Activated CD4-positive, alpha-beta T cell treated with anti-CD3 and anti-CD28 coated beads, Interleukin-2, amount 50 U/mL, for 1 hour (primary cell): ENCODE measurements at places on chromosomes 7 and 10.

- DNase-seq = no peak
Observed at GRCh38 chr7:139673762-139674161, 104.0 kb downstream of the HIPK2 start.

DNA sequence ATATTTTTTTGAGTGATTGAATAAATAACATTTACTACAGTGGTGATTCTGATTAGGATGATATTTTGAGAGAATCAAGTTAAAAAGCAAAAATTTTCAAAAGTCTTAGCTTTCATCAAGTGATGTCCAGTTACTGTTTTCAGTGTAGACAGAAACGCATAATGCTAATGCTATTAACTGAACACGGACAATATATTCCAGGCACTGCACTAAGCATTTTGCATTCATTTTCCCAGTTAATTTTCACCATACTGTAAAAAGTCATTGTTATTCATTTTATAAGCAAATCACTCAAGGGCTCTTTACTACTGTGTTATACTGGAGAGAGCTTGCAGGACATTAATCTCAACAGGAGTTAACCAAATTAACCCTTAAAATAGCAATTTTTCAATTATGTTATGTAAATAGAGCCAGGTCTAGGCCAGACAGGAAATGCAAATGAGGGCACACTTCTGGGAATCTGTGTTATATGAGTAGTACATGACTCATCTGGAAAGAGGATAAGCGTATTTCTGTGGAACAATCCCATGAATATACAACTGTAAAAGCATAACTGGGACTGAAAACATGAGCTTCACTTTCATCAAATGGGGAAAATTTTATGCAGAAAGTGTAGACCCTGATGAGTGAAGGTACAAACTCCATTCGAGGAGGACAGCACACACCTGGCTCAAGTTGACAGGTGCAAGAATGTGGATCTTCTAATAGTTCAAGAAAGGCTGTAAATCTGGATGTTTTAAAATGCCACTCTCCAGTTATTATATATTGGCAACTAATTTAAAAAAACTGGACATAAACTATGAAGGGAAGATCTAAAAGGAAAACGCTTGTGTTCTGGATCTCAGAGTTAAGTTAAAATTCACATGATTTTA, 75.4 kb downstream of the ANK3 start:
- DNase-seq = no peak

DNA sequence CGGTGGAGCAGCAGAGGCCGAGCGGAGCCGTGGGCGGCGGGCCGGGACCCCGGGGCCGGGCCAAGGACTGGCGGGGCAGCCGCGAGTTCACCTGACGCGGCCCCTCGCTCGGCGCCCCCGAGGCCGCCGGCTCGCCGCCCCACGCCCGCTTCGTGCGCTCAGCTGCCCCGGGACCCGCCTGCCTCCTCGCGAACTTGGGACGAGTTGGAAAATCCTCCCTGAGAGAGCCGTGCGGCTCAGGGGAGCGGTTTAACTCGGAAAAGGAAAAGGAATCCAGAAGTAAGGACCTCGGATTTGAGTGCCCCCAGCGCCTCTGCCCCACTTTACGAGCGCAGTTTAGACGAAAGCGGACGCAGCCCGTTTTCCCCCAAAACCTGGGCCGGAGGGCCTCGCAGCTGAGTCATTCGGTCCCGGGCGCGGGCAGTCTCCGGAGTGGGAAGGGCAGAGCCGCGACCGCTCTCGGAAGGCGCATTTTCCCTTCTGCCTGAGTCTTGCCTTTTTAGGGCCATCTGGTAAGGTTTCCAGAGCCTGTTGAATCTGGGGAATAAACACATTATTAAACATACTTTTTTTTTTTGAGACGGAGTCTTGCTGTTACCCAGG, 744 bp downstream of the CREM start:
- DNase-seq = peak; percentile 62

DNA sequence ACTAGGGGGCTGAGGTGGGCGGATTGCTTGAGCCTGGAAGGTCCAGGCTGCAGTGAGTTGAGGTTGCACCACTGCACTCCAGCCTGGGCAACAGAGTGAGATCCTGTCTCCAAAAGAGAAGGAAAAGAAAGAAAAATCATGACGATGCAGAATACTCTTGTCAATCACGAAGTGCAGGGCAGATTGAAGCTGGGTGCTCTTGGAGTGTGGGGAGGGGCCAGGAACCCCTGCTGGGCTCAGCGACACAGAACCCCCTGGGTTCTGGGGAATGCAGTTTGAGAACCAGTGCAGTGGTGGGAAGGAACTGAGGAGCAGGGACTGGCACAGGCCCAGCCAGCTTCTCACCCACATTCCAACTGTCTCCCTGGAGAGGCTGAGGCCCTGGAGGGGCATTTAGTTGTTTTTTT, 10.8 kb upstream of the INTS1 start:
- no peak for DNase-seq

GRCh38 chr10:111129363-111129762, 52.5 kb downstream of the ADRA2A start:
- DNase-seq = no peak

DNA sequence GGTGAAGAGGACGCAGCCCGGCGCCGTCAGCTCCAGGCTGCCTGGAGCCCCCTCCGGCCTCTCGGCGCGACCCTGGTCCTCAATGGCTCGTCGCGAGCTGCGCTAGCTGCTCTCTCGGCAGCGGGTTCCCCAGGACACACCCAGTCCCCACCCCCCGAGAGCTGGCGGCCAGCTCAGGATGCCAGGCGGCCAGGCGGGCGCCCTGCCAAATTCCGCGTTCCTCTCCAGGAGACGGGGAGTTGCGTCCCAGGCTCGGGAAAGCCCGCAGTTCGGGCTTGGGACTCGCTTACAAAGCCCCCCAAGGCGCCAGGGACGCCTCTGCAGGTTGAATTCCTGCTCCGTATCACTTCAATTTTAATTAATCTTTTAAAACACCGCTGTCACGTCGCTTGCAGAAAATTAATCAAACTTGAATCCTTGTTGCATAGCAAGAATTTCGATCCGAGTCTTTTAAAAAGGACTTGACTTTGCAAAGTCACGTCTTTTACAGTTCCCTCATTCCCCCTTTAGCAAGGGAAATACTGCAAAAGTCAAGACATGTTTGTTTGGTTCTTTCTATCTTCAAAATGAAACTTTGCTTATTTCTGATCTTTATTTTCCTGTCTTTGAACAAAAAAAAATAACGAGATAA, 28.2 kb downstream of the SKIDA1 start:
- no peak for DNase-seq

DNA sequence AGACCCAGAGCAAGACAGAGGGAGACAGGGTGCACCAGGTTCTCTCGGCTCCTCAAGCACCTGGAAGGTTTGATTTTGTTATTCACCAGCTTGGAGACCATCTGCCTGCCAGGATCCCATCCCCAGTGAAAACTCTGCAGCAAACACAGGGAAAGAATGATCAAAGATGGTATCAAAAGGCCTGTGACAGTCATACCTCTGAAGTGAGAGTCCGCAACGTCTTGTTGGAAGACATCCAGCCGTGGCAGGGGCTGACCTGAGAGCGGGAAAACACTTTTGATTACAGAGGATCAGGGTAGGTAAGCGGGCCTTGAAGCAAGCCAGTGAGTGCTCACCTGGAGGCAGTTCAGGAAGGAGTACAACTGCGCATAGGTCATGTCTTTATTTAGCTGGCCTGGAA, 142.3 kb downstream of the ANLN start:
- no peak for DNase-seq

DNA sequence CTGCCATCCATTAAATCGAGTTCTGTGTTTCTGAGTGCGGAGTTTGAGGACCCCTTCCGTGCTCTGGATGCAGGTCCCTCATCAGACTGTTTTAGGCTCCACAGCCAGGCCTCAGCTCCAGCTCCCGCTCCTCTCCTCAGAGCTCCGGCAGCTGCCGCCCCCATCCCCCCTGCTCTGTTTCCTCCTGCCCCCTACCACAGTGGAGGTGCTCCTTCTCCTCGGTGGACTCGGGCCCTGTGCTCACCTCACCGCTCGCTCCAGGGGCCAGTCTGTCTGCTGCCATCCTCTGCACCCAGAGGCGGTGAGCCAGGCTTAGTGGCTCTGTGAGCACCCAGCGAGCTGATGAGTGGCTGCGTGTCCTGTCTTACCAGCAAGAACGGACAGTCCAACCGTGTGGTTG, 21.4 kb upstream of the PRKAR1B start:
- DNase-seq = no peak

GRCh38 chr7:40805361-40805760, 670.6 kb downstream of the SUGCT start:
- DNase-seq = no peak

DNA sequence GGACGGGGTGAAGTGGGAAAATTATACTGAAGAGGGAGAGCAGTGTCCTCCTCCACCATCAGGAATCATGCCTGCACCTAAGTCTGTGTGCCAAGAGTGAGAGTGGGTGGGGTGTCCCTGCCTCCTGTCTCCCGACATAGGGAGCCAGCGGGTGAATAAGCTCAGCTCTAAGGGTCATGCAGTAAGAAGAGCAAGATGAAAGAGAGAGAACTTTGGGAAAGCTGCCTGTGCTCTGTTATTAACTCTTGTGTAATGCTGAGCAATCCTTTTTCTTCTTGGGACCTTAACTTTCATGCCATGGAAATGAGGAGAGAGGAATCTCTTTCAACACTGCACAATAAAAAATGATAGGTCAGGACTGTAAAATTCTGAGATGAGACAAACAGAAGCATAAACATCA, 7.9 kb upstream of the TCAF1 start:
- DNase-seq = no peak

- no peak for DNase-seq
Observed at GRCh38 chr7:146865696-146866095, 749.1 kb downstream of the CNTNAP2 start.

DNA sequence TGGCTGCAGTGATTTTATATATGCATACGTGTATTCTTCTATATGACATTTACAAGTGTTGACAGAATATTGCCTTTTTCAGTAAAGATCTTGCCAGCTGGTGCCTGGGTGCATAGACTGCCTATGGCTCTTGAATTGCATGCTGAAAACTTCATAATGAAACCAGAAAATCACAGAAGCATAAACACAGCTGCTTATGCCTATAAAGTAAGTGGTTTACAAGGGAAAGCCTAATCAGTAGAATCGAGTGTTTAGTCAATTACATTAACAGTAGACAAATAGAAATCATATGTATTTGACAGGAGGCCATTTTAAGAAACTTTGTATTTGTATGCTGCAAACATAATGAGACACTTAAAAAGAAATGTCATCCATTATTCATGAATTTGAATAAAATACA, 82.5 kb downstream of the TMEM168 start:
- no peak for DNase-seq

GRCh38 chr7:40057292-40057691, 77.1 kb downstream of the MPLKIP start:
- no peak for DNase-seq

GRCh38 chr10:80701706-80702105, 164.0 kb downstream of the SH2D4B start:
- no peak for DNase-seq

DNA sequence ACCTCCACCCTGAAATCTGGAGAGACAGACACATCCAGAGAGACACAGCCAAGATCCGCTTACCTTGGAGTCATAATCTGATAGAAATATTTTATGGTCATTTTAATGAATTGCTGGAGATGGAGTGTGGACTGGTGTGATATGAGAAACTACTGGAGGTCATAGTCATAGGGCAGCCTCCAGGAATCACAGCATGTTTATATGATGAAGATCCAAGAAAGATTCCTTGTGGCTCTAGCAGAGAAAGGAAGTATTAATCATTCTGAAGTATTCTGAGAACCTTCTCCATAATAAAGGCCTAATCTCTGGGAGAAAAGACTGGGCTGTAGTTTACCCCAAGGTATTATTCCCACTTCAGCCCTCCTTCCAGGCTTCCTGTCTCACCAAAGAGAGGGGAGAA, 38.0 kb downstream of the POLR1F start:
- no peak for DNase-seq

GRCh38 chr10:112848228-112848627, 101.8 kb upstream of the TCF7L2 start:
- DNase-seq = no peak

DNA sequence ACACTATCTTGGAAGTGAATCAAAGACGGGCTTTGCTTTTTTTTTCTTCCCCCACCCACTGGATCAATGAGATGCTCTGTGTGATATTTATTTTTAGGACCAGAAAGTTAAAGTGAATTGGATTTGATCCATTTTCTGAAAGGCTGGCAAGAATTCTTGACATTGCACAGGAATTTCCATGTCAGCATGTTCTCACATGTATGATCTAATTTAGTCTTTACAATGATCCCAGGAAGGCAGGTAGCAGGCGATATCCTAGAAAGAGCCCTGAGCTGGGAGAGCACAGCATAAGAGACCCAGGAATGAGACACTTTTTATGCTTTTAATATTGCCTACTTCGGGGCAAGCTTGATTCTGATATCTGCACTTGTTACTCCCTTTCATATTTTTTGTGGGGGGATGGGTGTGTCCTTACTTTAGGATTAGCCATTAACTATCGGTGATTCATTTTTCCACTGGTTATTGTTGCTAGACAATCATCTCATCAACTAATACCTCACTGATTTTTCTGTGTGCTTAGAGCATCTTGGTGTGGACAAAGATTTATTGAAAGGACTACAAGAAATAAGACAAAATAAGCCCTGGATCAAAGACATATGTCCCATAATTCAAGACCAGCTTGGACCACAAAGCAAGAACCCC, 58.1 kb downstream of the NRP1 start:
- no peak for DNase-seq

GRCh38 chr7:88091988-88092675, 127.7 kb downstream of the SRI start:
- DNase-seq = no peak

DNA sequence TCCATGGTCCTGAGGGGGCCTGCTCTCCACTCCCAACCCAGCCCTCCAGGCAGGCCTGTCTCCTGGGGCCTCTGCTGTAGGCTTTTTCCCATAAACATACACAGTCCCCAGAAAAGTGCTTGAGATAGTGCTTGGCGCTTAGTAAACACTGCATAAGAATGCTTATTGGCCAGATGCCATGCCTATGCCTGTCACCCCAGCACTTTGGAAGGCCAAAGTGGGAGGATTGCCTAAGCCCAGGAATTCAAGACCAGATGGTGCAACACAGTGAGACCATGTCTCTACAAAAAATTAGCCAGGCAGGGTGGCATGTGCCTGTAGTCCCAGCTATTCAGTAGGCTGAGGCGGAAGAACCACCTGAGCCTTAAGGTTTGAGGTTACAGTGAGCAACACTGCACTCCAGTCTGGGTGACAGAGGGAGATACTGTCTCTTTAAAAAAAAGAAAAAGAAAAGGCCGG, 24.6 kb upstream of the ASL start:
- no peak for DNase-seq

DNA sequence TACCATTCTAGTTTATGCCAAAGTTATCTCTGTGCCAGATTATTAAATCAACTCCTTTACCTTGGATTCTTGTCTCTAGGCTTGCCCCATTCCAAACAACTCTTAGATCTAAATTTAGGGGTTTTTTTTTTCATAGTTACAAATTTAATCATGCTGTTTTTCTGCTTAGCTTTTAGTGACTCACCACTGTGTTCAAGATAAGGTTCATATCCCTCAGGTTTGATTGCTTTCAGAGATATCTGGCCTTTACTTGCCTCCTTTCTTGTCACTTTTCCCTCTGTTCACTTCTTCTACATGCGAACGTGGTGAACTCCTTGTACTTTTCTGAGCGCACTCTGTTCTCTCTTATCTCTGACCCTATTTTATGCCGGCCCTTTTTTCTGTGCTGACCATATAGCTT, 78.2 kb downstream of the VPS50 start:
- DNase-seq = no peak

GRCh38 chr7:133654547-133654946, 401.7 kb downstream of the EXOC4 start:
- no peak for DNase-seq
